ENCODE measurements at places on chromosomes 11 and 22.

GRCh38 chr11:79392161-79392560 is 48.7 kb downstream of the TENM4 start:
- DNase-seq = no peak

GRCh38 chr11:63770763-63771162 is 2.2 kb upstream of the ZFTA start:
- DNase-seq = no peak

- DNase-seq = no peak
Measured at GRCh38 chr11:108970221-108970991, 305.5 kb downstream of the DDX10 start.

DNA sequence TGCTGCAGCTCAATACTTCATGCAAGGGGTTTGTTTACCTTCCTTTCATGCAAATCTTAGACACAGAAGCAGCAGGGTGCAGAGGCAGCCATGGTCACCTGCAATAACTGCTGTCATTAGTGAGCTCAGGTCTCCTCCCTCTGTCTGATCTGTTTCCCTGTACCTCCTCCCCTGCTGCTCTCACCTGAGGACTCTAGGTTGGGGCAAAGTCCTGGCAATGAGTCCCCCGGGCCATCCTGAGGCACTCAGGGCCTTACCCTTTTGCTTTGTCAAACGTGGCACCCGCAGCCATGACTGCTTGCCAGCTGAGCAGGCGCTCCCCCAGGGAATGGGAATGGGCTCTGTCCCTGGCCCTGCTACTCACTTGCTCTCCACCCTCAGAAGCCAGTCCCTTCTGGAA is 3.9 kb downstream of the LRRC10B start:
- DNase-seq = no peak

DNA sequence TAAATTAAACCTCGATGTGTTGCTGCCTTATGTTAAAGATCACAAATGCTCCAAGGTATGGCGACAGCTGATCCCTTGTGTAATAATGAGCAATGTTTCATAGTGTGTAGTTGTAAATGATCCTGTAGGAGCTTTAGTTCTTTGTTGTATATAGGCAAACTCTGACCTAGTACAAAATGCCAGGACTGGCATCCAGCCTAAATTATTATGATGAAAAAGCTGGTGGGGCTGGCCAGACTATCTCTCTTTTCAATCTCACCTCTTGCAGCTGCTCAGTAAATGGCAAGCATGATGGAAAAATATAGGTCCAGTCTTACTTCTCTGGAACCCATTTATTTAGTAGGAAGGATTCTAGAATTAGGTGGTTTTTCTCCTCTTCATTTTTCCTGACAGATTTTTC is 345.1 kb upstream of the C11orf87 start:
- DNase-seq = no peak

DNA sequence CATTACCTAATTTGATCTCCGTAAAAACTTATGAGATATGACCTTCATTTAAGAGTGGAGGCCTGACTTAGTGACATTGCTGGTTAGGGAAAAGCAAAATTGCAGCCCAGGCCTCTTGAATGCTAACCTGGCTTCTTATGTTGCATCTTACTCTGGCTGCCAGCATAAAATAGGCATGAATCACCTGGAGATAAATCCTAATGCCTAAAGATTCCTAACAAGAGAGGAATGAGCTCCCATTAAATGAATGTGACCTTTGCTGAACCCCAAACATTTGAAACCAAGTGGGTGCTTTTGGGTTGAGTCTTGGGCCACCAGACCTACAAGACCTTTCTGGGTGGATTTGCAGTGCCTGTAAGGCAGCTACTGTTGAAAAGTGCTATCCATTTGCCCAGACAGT is 1145.6 kb upstream of the TENM4 start:
- DNase-seq = no peak

GRCh38 chr22:44570476-44571445 is 72.7 kb upstream of the RTL6 start:
- DNase-seq = no peak

DNA sequence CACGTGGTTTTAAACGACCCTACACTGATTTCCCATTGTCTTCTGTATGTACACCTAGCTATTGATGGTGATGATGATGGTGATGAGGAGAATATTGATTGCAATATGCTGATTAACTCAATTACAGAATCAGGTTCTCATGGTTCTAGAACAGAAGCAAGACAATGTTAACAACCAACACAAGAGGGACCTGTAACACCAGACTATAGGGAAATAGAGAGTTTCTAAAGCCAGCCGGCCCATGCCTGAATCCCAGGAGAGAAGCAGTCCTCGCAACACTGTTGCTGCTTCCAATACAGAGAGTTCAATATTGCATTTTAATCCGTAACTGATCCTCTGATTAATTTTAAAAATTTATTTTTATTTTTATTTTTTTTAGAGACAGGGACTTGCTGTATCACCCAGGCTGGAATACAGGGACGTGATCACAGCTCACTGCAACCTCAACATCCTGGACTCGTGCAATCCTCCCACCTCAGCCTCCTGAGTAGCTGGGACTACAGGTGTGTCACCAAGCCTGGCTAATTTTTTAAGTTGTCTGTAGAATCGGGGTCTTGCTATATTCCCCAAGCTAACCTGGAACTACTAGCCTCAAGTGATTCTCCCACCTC is 22.2 kb upstream of the UBASH3B start:
- no peak for DNase-seq

GRCh38 chr11:109264128-109264527 is 157.9 kb upstream of the C11orf87 start:
- no peak for DNase-seq

DNA sequence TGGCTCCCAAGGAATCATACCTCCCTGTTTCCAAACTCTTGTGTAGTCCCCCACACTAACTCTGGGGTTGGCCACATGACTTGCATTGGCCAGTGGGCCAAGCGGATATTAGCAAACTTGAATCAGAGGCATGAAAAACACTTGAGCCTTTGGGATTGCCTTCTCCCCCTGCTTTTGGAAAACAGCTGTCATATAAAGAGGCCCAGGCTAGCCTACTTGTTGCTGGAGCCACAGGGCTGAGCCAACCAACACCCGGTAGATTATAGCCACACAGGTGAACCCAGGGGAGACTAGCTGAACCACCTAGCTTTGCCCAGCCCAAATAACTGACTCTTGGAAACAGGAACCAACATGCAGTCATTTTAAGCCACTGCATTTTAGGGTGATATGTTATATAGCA is 354.8 kb downstream of the TENM4 start:
- no peak for DNase-seq

DNA sequence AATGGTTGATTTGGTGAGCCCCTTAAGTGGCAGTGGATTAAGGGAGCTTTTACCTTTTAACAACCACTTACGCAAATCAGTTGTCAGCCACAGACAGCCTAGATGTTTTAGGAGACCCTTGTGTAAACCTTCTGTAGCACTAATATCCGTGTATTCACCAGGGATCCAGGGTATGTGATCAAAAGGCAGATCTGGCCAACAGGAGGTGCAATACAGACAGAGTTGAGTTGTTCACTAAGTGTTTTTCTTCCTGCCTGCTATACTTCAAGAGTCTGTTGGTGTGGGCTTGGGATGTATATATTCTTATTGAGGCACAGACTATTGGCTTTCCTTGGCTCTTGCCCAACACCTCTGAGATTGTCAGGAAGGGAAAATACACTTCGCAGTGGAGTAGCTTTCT is 175.1 kb downstream of the FAT3 start:
- no peak for DNase-seq

DNA sequence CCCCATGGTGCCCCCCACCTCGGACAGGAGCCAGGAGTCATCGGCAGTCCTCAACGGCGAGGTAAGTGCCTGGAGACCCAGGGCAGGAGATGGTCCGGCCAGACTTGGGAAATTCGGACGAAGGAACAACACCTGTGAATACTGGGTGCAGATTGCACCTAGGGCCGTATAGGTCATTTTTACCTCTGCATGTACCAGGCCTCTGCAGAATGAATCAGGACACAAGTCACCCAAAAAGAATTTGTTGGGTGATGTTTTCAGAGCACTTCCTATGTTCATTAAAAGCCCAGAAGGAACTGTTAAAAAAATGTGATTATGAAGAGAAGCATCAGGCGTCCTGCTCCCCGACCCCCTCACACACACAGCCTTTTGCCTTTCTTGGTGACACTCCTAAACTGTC is 93.9 kb downstream of the C11orf91 start:
- DNase-seq = no peak

GRCh38 chr11:17634776-17635550 is 84.4 kb upstream of the MYOD1 start:
- no peak for DNase-seq

GRCh38 chr11:5929571-5930368 is 12.3 kb upstream of the OR56A3 start:
- no peak for DNase-seq

DNA sequence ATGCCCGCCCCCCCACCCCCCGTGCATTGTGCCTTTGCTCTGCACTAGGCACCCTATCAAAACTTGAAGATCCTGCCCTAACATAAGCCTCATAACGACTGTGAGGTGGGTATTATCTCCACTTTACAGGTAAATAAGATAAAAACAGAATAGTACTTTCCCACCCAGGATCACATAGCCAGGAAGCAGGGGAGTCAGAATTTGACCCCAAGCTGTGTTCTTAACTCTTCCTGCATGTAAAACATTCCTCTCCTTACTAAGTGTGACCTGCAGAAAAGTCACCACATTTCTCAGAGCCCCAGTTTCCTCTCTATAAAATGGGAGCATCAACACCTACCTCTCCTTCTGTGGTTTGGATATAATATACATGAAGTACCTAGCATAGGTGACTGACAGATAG is 18.2 kb upstream of the ANKK1 start:
- DNase-seq = no peak

DNA sequence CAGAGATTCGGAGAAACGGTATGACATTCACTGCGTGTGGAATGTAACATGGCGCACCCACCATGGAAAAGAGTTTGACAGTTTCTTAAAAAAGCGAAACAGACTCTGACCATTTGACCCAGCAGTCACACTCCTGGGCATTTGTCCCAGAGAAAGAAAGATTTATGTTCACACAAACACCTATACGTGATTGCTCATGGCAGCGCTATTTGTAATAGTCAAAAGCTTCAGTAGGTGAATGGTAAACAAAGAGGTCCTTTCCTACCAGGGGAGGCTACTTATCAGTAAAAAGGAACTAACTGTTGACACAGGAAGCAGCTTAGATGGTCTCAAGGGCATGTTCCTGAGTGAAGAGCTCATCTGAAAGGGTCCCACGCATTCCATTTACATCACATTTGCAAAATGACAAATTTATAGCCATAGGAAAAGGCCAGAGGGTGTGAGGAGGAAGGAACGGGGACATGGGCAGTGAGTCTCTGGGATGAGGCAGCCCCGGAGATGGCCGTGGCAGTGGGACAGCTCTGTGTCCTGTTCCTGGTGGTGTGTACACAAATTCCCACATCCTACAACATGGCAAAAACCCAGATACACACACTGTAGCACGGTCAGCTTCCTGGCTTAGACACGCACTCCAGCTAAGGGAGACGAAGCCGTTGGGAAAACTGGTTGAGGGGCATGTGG is 14.6 kb upstream of the KRTAP5-6 start:
- no peak for DNase-seq

- no peak for DNase-seq
Measured at GRCh38 chr11:126687477-126687876, 313.1 kb downstream of the KIRREL3 start.

DNA sequence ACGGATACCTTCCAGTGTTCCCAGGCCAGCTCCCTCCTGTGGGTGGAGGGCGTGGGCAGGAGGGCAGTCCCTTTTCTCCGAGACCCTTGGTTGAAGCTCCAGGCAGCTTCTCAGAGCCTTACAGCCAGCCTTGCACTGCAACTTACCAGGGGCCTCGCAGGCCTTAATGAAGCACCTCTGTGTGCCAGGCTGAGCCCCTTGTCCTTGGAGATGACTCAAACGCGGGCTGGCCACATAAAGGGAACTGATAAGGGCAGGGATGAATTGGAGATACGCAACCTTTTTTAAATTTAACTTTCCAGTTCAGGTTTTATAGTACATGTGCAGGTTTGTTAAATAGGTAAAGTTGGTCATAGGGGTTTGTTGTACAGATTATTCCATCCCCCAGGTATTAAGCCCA is 72.7 kb downstream of the WNT7B start:
- no peak for DNase-seq

GRCh38 chr11:110424775-110425444 is 4.8 kb upstream of the FDX1 start:
- DNase-seq = no peak

GRCh38 chr22:20429254-20430100 is 8.1 kb downstream of the SCARF2 start:
- DNase-seq = peak; percentile 51

- no peak for DNase-seq
Measured at GRCh38 chr22:49968831-49969661, 8.5 kb downstream of the PIM3 start.

DNA sequence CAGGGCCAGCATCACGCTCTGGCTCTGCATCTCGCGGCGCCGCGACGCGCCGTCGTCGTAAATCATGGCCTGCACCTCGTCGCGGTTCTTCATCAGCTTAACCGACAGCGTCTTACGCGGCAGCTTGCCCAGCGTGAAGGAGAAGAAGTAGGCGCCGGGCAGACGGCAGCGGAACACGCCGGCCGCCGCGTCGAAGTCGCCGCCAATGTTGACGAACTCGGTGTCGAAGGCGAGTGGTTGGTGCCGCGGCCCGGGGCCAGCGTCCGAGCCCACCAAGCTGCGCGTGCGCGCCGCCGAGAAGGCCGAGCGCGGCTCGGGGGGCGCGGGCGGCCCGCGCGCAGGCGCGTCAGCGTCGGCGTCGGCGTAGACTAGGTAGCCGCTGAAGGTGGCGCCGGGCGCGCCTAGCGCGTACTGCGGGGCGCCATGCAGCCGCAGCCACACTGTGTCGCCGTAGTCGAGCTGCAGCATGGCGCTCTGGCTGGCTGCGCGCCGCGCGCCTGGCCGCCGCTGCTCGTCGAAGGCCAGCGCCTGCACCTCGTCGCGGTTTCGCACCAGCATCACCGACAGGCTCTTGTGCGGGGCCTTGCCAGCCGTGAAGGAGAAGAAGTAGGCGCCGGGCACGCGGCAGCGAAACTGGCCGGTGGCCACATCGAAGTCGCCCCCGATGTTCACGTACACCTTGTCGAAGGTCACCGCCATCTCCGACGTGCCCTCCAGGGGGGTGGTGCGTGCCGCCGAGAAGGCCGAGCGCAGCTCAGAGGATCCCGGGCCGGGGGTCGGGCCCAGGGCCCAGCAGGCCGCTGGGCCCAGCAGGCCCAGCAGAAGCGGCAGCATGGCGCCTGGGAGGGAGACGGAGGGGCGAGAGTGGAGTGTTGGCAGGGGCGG is 3.7 kb downstream of the FAM180B start:
- no peak for DNase-seq

DNA sequence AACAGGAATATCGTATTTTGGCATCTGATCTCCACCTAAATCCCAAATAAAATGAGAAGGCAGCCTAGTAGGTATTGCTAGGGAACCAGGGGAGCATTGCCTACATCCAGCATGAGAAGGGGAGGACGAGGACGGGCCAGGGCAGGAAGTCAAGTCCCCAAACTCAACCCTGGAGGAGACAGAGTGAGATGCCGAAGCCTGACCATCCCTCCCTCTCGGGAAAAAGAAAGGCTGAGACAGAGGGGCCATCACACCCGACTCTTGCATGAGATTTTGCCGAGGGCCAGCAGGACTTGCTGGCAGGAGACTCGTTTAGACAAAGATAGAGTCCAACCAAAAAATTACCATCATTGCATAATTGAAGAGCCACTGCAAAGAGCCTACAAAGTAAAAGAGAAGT is 50.2 kb upstream of the SPATA19 start:
- DNase-seq = no peak

GRCh38 chr11:118002541-118003423 is 16.6 kb downstream of the IL10RA start:
- peak; percentile 66 for DNase-seq

GRCh38 chr11:125365196-125365931 is 130.7 kb downstream of the FEZ1 start:
- DNase-seq = no peak

- no peak for DNase-seq
Measured at GRCh38 chr11:63564056-63564774, 1.0 kb upstream of the PLAAT2 start.

All from stimulated activated CD4-positive, alpha-beta T cell treated with anti-CD3 and anti-CD28 coated beads, Interleukin-12 subunit alpha, Interleukin-12 subunit beta, amount 100 ng/mL, for 24 hours (primary cell).